Foreskin keratinocyte (primary cell): ENCODE measurements at places on chromosomes 6 and 20. TPM values are rescaled to one million over a fixed set of nuclear protein-coding genes. Genes with fewer than 3 reads are reported as not detected.

LRRC73 gene
- total RNA-seq = 0.37 and 0.39 TPM in 2 replicates

CRISP2 gene
- total RNA-seq = not detected in 2 replicates

ENPP5 gene
- total RNA-seq = 0.74 and 1.4 TPM in 2 replicates

TRDN gene
- not detected in 2 replicates for total RNA-seq

FAM50B gene
- 6.9 and 7.8 TPM in 2 replicates for total RNA-seq

MLN gene
- not detected in 2 replicates for total RNA-seq

PRR18 gene
- total RNA-seq = not detected in 2 replicates

OVOL2 gene
- total RNA-seq = 8.5 and 8.9 TPM in 2 replicates

FAM83B gene
- 42.6 and 44.2 TPM in 2 replicates for total RNA-seq

- DNase-seq = peak; percentile 99
These were observed 50.9 kb upstream of the EZR start for GRCh38 chr6:158869826-158870648.

- no peak for DNase-seq
These were observed 30.2 kb downstream of the PHACTR3 start for GRCh38 chr20:59634435-59635005.

DNA sequence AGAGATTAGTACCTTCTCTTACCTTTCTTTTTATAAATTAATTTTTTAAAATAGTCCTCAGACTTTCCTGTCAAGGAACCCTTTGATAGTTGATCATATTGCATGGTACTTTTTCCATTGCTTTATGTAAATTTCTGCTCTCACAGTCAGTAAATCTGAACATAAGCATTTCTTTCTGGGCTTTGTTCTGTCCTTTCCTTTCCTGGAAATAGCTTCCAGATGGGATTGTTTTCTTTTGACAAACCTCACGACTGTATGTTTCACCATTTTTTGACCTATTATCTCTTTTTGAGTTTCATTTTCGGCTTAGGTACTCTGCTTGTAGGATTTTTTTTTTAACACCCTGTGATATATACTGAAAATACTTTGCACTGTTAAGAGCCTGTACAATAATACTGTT lies 32.6 kb downstream of the UTRN start:
- no peak for DNase-seq

DNA sequence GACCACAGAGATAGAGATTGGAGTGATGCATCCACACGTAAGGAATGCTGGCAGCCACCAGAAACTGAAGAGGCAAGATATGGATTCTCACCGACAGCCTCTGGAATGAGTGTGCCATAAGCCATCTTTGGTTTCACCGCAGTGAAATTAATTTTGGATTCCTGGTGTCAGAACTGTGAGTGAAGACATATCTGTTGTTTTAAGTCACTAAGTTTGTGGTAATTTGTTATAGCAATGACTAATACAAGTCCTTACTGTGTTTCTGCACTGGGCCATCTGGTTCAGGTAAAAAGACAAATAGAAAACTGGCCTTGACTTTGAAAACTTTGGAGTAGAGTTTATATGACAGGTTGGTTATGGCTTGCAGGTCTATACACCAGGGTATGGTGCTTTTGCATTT lies 261.9 kb downstream of the PHF3 start:
- peak; percentile 21 for DNase-seq

DNA sequence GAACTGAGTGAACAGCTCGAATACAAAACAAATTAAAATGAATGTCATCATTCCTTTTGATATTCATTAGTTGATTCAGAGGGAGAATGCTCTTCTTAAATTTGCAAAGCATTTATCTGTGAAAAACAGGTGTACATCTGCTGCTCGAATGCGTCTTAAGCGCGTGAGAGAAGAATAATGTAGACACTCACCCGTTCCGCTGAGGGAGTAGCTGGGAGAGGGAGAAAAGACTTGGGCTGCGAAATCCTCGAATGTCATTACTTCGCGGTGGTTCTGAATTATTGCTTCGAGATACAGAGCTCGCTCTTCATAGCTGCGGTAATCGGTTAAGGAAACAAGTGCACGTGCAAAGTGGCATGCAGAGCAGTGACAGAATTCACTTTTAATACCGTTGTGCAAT lies 43.9 kb downstream of the INSM1 start:
- DNase-seq = no peak

GRCh38 chr6:9938801-9939200 lies 476.1 kb downstream of the TFAP2A start:
- DNase-seq = no peak

DNA sequence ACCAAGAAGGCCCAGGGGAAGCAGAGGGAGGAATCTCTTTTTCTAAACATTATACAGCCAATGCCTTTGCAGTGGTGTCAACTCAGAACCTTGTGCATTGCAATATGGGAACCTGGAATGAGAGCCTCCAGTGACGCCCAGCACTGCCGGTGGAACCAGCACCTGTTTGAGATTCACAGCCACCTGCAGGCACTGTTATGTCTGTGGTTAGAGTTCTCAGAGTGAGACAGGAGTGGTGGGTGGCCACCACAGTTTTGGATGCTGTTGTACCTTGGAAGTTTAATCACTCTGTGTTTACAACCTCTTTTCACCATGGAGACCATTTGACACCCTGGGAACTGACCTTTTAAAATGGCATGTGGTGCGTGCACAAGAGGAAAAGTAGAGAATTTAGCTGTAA lies 185.3 kb upstream of the KCNG1 start:
- no peak for DNase-seq

GRCh38 chr20:41440882-41441281 lies 74.3 kb upstream of the EMILIN3 start:
- no peak for DNase-seq

DNA sequence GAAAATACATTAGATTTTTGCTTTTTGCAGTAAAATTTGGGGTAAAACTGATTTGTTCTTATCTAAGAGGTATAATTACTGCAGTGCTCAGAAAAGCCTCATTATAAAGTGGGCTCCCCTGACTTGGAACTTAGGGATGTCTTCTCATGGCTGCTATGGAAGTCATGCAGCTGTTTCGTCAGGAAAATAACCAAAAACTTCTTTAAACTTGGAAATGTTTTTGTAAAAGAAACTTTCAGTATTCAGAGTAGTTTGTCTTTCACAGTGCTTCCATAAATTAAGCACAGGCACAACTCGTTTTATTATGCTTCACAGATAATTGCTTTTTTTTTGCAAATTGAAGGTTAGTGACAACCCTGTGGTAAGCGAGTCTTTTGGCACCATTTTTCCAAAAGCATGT lies 6.8 kb downstream of the MAPK14 start:
- DNase-seq = no peak

DNA sequence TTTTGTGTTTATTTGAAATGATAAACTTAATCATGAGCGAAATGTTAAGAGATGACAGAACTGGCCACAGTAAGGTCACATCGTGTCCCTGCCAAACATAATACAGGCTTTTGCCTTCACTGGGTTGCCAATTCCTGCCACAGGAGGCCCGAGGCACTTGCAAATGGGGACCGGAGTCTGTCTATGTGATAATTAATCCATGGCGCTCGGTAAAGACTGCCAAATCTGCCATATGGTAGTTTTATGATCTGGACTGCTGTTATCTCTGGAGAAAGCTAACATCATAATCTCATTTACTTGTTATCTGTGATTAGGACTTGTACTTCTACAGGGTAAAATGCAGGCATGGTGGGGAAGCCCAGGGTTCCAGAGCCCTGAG lies 170.5 kb upstream of the TSHZ2 start:
- DNase-seq = no peak

- no peak for DNase-seq
These were observed 897 bp downstream of the RANBP9 start for GRCh38 chr6:13710552-13711323.

DNA sequence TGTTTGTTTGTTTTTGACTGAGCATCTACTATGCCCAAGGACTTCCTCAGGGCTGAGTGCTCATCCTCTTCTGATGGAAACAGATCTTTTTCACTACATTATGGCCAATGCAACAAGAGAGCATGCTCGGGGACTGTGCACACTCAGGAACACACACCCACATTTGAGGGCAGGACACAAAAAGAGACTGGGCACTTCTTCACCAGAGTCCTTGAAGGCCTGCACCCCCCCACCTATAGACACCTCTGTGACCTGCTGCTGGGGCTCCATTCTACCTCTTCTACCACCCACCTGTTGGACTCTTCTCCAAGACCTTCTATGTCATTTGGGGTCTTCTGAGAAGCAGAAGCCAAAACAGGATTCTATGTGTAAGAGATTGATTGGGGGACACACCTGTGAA lies 9.2 kb upstream of the MAFB start:
- DNase-seq = no peak

- no peak for DNase-seq
These were observed 426.6 kb downstream of the PKHD1 start for GRCh38 chr6:51660767-51661166.

DNA sequence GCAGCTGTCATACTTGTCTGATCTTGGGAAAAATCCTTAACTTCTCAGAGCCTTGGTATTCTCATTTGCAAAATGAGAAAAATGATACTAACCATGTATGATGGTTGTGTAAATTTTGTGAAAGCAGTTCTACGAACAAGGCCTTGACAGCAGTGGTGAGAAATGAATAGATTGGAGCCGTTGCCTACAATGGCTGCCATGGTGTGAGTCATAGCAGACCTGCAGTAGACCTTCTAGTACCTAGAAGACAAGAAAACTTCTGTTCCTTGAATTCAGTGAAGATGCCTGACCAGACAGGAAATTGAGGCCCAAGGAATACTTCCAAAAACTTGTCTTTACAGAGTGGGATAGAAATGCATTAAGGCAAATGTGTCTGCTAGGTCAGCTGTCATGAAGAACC lies 338.9 kb downstream of the QKI start:
- DNase-seq = no peak
